ENCODE measurements at places on chromosomes 3 and 15.

DNA sequence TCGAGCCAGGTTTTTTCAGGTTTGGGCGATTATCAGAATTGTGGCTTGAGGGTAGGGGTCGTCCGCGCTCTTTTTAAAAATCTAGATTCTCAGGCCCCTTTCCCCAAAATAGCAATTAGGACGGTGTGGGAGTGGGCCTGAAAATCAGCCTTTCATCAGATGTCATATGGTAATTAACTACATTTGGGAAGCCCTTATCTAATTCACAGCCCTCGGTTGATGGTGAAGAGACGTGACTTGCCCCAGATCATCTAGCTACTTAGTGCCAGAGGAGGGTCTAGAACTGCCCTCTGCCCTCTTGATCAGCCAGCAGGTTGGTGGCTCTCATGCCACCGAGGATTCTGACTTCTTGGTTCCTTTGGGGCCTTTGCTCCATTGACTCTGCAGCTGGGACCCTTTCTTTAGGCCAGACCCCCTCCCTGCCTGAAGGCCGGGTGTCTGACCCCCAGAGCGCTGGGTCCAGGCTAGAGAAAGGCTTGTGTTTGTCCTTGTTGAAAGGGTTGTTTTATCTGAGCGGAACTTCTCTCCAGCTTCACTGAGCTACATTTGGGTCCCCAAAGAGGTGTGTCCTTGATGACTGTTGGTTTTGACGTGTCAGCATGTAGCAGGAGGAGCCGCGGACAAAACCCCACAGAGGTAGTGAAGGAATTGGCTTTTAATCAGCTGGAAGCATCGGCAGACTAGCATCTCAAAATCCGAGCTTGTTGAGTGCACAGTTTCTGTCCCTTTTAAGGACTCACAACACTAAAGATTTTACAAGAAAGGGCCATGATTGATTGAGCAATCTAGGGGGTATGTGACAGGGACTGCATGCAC lies 857 bp downstream of the AEN start:
- DNase-seq, result peak; percentile 80

DNA sequence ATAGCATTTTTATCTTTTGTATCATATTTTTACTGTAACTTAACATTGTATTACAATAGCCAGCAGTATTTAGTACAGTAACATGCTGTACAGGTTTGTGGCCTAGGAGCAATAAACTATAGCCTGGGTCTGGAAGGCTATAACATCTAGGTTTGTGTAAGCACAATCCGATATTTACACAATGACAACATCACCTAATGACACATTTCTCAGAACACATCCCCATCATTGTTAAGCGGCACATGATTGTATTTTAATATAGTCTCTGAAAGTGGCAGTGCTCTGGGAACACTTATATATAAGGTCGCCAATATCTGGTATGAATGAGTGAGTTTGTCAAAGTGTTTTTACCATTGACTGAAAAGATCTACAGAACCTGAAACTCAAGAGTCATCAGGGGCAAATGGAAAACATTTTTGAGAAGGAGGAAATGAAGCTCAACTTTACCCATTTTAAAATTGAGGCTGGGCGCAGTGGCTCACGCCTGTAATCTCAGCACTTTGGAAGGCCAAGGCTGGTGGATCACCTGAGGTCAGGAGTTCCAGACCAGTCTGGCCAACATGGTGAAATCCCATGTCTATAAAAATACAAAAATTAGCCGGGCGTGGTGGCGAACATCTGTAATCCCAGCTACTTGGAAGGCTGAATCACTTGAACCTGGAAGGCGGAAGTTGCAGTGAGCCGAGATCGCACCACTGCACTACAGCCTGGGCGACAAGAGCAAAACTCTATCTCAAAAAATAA lies 38.8 kb upstream of the TNFSF10 start:
- peak; percentile 69 for DNase-seq

DNA sequence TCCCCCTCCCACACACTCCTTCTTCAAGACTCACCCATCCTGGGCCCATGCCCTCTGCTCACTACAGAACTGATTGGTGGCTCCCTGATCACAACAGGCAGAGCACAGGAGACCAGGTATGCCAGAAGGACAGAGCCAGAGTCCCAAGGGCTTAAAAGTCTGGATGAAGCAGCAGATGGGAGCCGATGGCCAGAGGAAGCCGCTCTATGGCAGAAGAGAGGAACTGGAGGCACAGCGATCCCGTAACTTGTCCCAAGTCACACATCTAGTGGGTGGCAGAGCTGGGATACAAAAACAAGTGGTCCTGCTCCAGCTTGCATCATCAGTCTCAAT lies 20.7 kb downstream of the ITGA11 start:
- DNase-seq, result no peak

- DNase-seq, result no peak
Measured at GRCh38 chr3:99768808-99769501, 48.7 kb upstream of the CMSS1 start.

- no peak for DNase-seq
Measured at GRCh38 chr3:9884555-9885165, 4.6 kb upstream of the CIDEC start.

- no peak for DNase-seq
Measured at GRCh38 chr3:126314305-126314789, 42.9 kb downstream of the KLF15 start.

- peak; percentile 69 for DNase-seq
Measured at GRCh38 chr3:63961891-63962290, 49.7 kb upstream of the SCAANT1 start.

- DNase-seq, result no peak
Measured at GRCh38 chr3:195239121-195239520, 31.8 kb downstream of the XXYLT1 start.

- no peak for DNase-seq
Measured at GRCh38 chr3:59153648-59154047, 103.8 kb upstream of the CFAP20DC start.

Data from activated CD4-positive, alpha-beta T cell treated with anti-CD3 and anti-CD28 coated beads, Interleukin-10, Interleukin-2, amounts not matched to agents 100 ng/mL and 50 ng/mL, durations not matched to agents 16 hours and 8 hours (primary cell).